ENCODE measurements at places on chromosomes 12 and 14.

GRCh38 chr12:38905480-38906351, at the start of gene CPNE8:
CPNE8 (minus strand) TSS chr12:38905591; CDS start chr12:38905534, 57 bp downstream.
- no peak for DNase-seq

GRCh38 chr12:77687321-77687720, 143.4 kb upstream of the NAV3 start:
- no peak for DNase-seq

DNA sequence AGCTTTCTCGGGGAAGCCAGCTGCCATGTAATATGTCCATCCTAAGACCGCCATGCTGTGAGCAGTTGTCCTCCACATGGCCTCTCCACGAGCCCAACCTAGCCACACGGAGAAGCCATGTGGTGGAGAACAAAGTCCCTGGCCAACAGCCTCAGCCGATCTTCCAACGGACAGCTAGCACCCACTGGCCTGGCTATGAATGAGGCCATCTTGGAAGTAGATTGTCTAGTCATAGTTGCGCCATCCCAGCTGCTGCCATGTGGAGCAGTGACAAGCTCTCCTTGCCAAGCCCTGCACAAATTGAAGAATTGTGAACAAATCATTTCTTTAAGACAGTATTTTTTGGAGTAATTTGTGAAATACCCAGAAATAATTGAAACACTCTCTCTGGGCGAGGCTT, 49.3 kb upstream of the USP44 start:
- DNase-seq, result no peak

DNA sequence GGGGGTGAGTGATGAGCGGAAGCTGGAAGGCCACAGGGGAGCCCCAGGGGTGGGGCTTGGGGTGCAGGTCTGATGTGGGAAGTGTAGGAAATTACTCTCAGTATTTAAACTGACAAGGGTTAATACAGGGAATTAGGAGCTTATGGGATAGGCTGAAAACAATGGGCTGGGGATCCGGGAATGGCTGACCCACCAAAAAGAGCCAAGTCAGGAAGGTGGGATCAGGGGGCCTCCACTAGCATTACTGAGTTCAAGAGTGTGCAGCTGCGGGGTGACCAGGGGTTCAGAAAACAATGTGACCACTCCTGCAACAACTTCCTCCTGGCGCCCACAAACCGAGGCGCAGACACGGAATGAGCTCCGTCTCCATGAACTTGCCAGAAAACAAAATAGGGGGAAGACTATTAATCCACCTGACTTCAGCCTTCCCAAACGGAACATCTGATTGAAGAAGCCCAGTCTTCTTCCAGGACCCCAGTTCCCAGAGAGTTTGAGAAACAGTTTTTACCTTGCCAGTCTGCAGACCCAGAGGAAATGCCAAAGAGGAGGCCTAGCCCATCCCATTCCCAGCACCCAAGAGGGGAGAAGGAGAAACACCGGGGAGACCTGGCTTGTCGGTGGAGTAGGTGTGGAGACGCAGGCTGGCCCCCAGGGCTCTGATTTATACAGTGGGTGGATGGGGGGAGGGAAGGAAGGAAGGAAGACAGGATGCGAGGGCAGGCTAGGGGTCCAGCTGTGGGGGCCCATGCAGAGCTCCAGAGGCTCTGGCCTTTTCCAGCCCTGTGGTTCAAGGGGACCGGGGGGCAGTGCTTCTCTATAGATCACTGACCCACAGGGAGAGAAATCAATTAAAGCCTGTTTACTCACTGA, 16.5 kb upstream of the YY1 start:
- no peak for DNase-seq

- DNase-seq, result no peak
Observed at GRCh38 chr14:50836515-50836914, 5.6 kb upstream of the NIN start.

- no peak for DNase-seq
Observed at GRCh38 chr12:65632131-65632855, 192.0 kb upstream of the HMGA2 start.

DNA sequence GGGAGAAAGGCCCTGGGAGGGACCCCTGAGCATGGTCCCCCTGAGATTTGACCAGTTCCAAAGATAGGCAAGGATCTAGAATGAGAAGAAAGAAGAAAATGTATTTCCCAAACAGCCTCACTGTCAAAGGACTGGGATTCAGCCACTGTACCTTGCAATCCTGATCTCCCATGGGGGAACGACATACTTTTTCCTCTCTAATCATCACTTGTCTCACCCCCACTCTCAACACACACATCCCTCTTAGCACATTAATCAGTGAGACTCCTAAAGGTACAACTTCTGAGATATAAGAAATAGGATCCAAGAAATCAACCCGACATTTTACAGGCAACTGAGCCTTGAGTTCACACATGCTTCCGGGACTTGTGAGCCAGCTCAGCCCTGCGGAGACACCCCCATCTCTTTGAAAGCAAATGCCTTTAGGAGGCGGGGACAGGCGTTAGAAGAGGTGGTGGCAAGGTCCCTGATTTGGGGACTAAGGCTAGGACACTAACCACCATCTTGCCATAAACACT, 1.4 kb downstream of the MAP3K9 start:
- DNase-seq, result peak; percentile 29

DNA sequence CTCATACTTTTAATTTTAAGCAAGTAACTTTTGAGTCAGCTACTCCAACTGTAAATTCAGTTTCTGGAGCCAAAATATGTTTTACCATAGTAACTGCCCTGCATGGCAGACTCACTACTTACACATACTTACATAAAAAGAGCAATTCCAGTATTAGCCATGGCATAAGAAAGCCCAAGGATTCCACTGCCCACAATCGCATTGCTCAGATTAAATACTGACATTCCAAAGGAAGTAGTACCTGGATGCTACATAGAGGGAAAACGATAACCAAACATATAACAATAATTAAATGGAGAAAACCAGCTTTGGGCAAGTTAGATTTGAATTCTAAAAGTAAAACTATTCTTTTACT, 2.2 kb downstream of the SLC38A2 start:
- DNase-seq, result no peak

- DNase-seq, result no peak
Observed at GRCh38 chr12:82959821-82960220, 273.1 kb downstream of the TMTC2 start.

- peak; percentile 17 for DNase-seq
Observed at GRCh38 chr14:61326847-61327246, 5.5 kb downstream of the PRKCH start.

DNA sequence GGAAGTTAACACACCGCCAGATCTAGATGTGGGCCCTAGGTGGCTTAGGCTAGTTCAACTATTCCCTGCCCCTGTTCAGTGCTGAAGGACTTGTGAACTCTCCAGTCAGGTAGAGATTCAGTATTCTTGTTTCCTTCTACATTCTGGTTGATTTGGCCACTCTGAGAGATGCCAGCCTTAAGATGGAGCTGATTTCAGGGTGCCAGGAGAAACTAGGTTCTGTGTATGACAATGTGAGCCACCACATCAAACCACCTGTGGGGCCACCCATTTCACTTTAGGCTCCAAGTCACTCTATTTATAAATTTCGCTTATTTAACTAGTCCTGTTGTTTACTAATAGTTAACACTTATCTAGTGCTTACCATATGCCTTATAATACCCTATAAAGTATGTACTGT, 26.0 kb downstream of the FRMD6 start:
- no peak for DNase-seq

DNA sequence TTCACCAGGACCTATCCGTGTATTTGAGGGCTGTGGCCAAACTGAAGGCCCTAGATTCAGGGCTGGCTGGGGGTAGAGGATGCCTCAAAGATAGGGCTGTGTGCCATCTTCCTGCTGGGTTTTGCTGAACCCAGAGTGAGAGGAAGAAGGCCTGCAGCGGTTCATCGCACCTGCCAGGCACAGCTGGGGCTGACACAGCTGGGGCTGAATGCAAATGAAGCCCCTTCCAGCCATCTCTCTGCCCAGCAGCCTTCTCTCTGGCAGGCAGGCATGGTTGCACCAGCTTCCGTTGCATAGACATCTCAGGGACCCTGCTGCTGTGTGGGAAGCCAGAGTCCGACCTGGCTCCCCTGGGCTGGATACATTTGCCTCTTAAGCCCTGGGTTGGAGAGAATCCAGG, 152.4 kb downstream of the TSPAN9 start:
- no peak for DNase-seq

- no peak for DNase-seq
Observed at GRCh38 chr14:63470962-63471793, 72.0 kb downstream of the PPP2R5E start.

DNA sequence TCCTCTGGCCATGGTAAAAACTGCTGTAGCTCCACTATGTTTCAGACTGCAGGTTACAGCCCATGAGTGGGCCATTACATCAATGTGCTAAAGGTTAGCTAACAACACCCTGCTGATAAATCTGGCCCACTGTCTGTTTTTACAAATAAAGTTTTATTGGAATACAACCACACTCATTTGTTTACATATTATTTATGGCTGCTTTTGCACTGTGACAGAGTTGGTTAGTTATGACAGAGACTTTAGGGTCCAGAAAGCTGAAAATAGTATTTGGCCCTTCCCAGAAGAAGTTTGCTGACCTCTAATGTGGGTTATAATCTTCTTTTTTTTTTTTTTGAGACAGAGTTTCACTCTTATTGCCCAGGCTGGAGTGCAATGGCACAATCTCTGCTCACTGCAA, 134.2 kb upstream of the PWP1 start:
- DNase-seq, result no peak

DNA sequence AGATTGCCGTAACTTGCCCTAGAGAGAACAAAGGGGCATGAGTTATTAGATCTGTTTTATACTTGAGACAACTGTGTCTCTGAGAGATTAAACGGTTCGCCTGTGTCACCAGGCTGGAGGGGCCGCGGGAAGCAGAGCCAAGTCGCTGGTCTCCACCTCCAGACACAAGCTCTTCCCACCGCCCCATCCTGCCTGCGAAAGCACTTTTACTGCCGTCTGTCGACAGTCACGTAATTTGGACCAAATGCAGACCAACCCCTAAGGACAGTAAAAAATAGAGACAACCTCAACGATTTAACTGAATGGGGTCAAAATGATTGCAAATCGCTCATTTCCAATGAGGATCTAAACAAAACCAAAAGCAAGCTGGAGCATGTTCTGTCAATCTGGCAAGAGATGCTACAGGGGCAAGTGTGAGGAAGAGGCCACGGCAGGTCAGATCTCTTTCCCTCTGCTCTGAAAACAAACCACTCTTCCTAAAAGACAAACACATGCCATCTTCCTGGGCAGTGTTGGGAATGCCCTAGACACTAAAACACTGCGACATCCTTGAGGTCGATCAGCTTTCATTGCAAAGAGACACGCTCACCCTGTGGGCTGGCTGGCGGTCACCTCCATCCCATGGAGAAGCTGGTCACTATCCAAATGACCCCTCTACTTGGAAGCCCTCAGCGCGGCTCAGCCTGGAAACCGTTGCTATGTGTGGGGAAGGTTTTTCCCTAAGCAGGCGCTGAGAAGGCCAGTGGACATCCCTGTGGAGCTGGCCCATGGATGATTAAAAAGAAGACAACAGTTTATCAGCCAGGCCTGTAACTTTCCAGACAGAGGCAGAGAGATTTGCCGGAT, 17.1 kb downstream of the GSC start:
- no peak for DNase-seq

DNA sequence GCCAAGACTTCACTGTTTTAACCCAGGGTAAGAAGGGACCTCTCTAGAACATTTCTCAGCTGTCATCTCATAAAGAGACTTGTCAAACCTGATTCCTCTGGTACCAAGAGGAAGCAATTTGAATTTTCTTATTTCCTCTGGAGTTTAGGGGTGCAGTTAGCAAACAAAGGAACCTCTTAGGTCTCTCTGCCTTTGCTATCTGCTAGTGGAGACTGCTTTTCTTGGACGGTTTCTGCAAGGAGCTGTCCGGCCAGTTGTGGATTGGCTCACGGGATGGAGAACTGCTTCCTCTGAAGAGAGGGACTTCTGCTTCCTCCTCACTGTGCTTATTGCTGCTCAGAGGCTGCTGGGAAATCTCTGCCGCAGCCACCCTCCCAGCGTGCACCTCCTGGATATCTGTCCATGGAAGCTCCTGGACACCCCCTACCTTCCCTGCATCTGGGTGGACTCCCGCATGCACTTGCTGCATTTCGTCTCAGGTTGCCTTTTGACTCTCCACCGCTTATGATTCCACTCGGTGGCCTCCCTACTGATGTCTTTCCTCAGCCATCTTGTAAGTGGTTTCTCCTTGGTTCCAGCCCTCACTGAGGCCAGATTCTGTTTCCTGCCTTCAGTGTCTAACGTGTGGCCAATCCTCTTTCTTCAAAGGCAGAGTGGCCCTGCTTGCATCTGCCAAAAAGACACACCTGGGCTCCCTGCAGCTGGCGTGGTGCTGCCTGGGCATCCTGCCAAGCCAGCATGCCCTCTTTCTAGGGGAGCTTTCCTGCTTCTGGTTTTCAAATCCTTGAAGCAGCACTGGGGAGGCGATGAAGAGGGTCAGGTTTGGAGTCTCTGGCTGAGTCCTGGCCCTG, 187.3 kb downstream of the CHST11 start:
- DNase-seq, result peak; percentile 94

GRCh38 chr12:56391721-56392120, 29.1 kb upstream of the APOF start:
- DNase-seq, result no peak

DNA sequence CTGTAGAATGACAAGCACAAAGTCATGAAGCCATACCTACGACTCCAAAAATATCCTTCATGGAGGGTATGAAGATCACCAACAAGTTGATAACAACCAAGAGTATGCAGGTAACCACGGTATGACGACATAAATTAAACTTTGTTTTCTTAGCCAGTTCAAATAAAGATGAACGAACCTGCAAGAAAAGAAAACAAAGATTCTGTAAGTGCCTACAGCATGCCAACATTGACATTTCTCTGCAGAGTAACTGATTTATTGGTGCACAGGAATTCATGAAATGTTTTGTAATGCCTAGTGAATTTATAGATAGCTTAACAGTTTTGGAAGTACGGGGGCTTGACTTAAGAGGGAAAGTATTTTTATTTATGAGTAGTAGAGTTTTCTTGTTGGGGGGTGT, 71.0 kb downstream of the SLC38A1 start:
- DNase-seq, result no peak

DNA sequence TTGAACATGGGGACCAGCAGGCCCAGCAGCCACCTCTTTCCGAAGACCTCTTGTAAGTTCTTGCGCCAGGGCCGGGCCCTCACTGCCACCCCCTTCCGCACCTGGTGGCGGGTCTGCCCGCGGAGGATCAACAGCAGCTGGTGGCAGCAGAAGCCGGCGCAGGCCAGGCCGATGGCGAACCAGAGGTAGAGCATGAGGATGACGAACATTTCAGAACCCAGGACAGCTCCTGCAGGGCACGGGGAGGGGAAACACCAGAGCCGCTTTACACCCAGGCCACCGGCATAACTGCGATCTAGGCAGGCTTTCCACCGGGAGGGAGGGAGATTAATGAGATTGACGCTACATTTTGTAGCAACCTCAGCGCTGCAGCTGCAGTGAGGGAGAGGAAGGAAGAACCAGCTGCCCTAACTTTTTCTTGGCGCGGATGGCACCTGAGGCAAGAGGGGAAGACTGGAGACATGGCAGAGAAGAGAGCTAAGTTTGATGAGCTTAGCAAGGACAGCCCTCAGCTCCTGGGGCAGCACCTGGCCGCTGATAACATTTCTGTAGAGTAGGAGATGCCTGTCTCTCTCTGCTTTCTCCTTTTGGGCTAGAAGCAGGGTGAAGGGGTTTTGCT, 7.8 kb downstream of the ZDHHC22 start:
- DNase-seq, result no peak

Data from NCI-H1105 (cell line).